HuH-7.5 (cell line): ENCODE measurements at places on chromosomes 2 and 18.

- no peak for DNase-seq
Measured at GRCh38 chr2:225122583-225123486, 80.6 kb upstream of the DOCK10 start.

DNA sequence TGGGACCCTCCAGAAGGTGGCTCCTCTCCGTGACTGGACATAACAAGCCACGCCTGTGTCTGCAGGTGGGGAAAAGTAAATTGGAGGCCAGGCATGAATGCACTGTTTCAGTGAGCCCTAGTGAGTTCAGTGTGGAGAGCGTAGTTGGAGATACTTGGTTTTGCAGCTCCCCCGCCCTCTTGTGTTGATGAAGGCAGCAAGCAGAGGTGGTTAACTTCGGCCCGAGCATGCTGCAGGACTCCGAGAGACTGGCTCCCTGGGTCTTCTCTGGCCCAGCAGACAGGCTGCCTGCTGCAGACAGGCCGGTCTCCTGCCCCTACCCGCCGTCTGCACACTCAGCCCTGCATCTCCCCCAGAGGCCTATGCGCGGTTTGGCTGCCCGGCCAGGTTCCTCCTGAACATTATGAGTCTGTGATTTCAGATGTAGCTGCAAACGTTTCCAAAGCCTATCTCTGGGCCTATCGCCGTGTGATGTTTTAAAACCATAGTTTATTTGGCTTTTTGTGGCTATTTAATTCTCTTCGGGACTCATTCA, 102.4 kb downstream of the LDLRAD4 start:
- DNase-seq: no peak

- DNase-seq: no peak
Measured at GRCh38 chr2:54088191-54088634, 27.2 kb upstream of the ACYP2 start.

DNA sequence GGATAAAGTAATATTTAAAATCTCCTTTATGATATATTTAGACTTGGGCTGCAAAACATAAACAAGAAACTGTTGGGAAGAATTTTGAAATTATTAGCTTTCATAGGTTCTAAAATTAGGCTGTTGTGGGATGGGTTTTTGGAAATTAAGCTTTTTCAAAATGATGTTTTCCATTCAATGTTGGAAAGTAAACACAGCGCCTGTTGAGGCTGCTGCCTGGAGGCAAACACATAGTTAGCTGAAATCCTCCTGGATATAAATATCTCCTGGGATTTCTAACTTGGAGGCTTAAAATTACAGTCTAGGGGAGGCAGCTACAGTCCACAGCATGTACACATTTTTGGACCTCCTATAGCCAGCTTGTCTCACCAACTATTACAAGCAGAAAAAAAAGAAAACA, 197.3 kb downstream of the DCC start:
- no peak for DNase-seq

DNA sequence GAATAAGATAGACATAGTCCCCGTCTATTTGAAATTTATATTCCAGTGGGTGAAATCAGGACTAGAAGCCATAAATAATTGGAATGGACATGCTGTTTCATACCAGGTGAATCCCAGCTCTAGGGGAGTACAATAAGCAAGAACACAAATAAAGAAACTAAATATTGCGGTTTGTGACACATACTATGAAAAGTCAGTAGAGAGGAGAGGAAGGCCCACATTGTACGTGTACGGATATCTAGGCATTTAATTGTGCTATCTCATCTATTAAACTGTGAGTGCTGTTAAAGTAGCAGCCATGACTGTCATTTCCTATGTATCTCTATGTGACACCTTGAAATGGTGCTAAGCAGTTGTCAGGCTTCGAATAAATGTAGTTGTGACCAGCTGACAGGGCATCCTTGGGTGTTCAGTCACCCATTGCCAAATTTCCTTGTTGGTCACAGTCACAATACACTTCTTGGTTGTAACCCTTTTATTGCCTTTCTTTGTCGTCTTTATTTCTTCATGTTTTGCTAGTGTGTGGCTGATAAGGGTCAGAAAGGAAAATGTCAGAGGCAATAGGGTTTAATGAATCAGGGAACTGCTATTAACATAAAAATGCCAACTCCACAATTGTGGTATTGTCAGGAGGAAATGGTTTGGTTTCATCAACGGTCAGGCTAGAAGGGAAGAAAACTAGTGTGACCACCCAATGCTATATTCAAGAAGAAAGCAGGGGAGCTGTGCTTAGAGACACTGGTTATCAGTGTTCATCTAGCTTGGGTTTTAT, 31.5 kb downstream of the CPO start:
- no peak for DNase-seq

- no peak for DNase-seq
Measured at GRCh38 chr2:100039291-100039980, 103.0 kb downstream of the AFF3 start.

GRCh38 chr2:178877874-178878273, 70.7 kb upstream of the TTN start:
- no peak for DNase-seq

- no peak for DNase-seq
Measured at GRCh38 chr18:13280070-13280795, 61.7 kb downstream of the LDLRAD4 start.

GRCh38 chr18:10197097-10197496, 257.3 kb upstream of the APCDD1 start:
- no peak for DNase-seq

DNA sequence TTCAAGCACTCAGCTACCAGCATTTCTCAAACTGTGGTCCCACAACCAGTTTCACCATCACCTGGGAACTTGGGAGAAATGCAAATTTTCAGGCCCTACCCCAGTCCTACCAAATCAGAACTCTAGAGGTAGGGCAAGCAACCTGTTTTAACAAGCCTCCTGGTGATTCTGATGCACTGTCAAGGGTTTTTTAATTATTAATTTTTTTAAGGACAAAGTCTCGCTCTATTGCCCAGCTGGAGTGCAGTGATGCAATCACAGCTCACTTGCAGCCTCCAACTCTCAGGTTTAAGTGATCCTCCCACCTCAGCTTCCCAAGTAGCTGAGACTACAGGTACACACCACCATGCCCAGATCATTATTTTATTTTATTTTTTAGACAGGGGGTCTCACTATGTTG, 7.8 kb downstream of the ACMSD start:
- no peak for DNase-seq

DNA sequence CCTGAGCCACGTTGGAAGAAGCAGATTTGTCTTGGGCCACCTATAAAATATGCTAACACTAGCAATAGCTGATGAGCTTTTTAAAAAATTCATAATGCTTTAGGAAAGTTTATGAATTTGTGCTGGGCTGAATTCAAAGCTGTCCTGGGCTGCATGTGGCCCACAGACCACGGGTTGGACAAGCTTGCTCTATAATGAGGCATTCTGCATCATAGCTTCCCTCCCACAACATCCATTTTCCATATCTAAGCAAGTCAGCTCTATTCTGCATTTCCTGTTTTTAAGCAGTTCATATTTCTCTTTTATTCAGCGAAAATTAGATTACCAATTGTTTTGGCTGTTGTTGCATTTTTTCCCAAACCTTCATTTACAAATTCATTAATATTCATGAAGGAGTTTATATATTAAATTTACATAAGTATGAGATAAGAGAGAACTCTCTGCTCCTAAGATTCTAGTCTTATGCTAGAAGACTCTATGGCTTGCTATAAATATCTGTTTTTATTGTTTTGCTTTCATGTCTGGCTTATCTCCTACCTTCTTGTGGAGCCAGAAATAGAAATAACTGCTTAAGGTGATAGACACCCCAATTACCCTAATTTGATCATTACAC, 114.5 kb upstream of the HNRNPA3 start:
- no peak for DNase-seq

GRCh38 chr18:72867746-72868584, at the start of gene NETO1:
NETO1 (minus strand) TSS chr18:72867987; CDS start chr18:72867291, 696 bp downstream.
- no peak for DNase-seq

DNA sequence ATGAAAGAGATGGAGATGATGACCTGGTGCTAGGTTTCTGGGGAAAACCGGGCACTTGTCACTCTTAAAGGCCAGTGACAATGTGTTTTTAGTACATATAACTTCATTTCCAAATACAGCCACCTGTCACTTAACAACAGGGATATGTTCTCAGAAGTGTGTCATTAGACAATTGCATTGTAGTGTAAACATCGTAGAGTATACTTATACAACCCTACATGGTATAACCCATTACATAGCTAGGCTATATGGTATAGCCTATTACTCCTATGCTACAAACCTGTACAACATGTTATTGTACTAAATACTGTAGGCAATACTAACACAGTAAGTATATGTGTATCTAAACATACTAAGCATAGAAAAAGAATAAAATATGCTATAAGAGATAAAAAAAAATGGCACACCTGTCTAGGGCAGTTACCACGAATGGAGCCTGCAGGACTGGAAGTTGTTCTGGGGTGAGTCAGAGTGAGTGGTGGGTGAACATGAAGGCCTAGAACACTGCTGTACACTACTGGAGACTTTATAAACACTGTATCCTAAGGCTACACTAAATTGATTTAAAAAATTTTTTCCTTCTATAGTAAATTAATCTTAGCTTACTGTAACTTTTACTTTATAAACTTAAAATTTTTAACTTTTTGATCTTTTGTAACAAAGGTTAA, 123.2 kb downstream of the THADA start:
- no peak for DNase-seq

DNA sequence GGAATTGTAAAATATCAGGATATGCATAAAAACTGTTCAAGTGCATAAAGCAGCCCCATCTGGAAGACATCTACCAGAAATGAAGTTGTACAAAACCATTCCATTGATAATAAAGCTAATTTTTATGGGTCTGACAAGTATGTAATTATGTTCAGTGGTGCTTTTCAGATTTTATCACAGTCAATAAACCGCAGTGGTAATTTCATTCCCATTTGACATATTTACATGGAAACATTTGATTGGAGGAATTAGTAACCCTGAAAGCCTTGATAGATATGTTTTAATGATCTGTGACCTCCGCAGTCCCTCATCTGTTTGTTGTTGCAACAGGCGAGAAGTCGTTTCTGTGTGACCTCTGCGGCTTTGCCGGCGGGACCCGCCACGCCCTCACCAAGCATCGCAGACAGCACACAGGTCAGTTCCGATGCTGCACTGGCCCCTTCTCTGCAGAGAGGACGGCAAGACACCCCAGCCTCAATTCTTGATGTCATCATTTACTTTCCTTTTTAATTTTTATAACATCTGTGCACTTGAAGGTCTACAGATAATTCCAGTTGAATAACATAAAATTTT, 283.1 kb downstream of the ZNF407 start:
- no peak for DNase-seq

DNA sequence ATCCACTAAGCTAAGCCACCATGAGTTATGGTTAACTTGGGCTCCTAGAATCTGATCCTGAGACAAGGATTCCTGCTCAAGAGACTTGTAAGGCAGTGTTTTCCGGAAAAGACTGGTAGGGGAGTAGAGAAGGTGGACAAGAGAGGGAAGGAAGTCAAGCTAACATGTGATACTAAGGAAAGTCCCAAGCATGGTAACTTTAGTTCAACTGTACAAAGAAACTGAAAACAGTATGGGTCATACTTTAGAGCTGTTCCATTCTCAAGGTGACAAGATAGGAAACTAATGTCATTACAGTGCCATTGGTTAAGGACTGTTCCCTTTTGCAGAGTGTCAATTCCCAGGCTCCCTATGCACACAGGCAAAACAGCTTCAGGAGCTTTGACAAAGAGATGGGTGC, 5.8 kb downstream of the MYO5B start:
- no peak for DNase-seq

DNA sequence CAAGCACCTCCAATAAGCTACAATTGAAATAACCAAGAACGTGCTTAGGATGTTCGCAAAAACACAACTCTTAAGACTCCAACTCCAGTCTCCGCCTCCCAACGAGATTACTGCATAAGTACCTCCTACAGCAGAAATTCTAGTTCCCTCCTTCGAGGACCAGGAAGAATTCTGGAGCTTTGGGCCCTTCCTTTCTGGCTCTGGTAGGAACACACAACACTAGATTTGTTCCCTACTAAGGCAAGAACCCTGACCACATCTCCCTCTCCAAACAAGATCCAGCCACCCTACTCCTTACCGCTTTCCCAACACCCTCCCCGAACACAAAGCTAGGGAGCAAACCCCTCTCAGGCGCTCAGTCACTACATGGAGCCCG, 721 bp downstream of the ADAM17 start:
- no peak for DNase-seq

GRCh38 chr2:107576991-107577390, 249.7 kb upstream of the RGPD4 start:
- DNase-seq: no peak

GRCh38 chr2:239878686-239879085, 146.5 kb downstream of the NDUFA10 start:
- DNase-seq: no peak

DNA sequence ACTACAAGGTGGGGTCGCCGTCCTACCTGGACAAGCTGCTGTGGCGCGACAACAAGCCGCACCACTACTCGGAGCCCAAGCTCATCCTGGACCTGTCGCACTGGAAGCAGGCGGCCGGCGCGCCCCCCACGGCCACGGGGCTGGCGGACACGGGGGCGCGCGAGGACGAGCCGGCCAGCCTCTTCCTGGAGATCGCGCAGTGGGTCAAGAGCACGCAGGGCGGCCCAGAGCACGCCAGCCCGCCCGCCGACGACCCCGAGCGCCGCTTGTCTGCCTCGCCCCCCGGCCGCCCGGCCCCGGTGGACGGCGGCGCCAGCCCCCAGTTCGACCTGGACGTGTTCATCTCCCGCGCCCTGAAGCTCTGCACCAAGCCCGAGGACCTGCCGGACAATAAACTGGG, 90.4 kb downstream of the MRO start:
- no peak for DNase-seq

- no peak for DNase-seq
Measured at GRCh38 chr2:67289271-67289670, 107.9 kb upstream of the ETAA1 start.

GRCh38 chr2:112137516-112138158, 548 bp upstream of the FBLN7 start:
- DNase-seq: no peak

- no peak for DNase-seq
Measured at GRCh38 chr2:167965907-167966761, 281.3 kb downstream of the STK39 start.

DNA sequence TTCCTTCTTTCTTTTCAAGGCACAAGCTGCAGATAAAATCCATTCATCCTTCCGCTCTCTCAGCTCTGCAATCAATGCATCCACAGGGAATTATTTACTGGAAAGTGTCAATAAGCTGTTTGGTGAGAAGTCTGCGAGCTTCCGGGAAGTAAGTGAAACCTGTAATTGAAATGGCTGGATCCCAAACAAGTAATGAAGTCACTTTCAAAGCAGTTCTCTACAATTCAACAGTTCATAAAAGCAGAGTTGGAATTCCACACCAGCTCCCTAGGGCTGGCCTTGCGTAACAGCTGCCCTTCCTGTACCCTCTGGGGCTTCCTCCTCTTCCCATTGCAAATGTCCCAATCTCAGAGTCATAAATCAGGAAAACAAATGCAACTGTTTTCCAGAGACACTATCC, 9.6 kb downstream of the SERPINB2 start:
- no peak for DNase-seq

GRCh38 chr2:174603280-174603679, 5.7 kb upstream of the WIPF1 start:
- DNase-seq: no peak

DNA sequence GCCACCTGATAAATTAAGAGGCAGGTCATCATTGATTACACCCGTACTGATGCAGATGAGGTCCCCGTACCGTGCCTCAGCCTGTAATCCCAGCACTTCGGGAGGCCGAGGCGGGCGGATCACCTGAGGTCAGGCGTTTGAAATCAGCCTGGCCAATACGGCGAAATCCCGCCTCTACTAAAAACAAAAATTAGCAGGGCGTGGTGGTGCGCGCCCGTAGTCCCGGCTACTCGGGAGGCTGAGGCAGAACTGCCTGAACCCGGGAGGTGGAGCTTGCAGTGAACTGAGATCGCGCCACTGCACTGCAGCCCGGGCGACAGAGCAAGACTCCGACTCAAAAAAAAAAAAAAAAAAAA, 683 bp upstream of the ENOSF1 start:
- no peak for DNase-seq
